Right renal cortex interstitium (tissue), 3 donors: ENCODE measurements at places on chromosomes 16 and 17. TPM values are rescaled to one million over a fixed set of nuclear protein-coding genes. Genes with fewer than 3 reads are reported as not detected.

Gene PPM1E
- 4.0 TPM for polyA plus RNA-seq

- DNase-seq, result no peak
Observed at GRCh38 chr16:11992586-11993524, 16.3 kb downstream of the SNX29 start.

Gene WSCD1
- polyA plus RNA-seq, result 16.5 TPM

Gene TBC1D3
- not detected for polyA plus RNA-seq

GRCh38 chr17:42409523-42410318 lies 13.3 kb downstream of the CAVIN1 start:
- DNase-seq, result no peak

GRCh38 chr16:87297918-87298631 lies 19.1 kb downstream of the C16orf95 start:
- DNase-seq, result no peak

Gene ADCY9
- 8.4 TPM for polyA plus RNA-seq

Gene AATK
- 2.9 TPM for polyA plus RNA-seq

Gene CDH11
- polyA plus RNA-seq, result 188 TPM
